Right cardiac atrium (tissue), 5 donors: ENCODE measurements at places on chromosomes 7 and 10.

DNA sequence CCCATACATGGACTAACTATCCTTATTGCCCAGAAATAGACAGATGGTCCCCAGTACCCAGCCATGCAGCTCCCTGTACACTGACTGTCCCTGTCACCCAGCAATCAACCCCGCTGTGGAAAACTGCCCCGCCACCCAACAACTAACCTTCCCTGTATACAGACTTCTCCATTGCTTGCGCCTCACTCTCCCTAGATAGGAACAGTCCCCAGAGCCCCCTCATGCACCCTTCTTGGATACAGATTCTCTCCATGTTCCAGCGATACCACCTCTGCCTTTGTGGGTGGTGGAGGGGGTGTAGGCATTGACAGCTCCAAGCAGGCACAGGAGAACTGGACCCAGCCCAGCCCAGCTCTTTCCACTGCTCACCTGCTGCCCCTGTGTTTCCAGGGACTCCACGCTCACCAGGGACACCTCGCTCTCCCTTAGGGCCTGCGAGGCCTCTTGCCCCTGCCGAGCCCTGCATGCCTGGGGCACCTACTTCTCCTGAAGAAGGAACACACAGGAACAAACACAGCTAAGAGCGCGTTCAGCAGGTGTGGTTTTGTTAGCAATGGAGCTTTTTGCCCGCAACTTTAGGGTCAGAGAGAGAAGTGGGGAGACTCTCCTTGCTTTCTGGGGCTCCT is 7.2 kb downstream of the SFTPD start:
- no peak for DNase-seq

GRCh38 chr10:113091920-113092319 is 141.9 kb downstream of the TCF7L2 start:
- DNase-seq: no peak

GRCh38 chr7:12719141-12719919 is 31.9 kb downstream of the ARL4A start:
- no peak for DNase-seq

DNA sequence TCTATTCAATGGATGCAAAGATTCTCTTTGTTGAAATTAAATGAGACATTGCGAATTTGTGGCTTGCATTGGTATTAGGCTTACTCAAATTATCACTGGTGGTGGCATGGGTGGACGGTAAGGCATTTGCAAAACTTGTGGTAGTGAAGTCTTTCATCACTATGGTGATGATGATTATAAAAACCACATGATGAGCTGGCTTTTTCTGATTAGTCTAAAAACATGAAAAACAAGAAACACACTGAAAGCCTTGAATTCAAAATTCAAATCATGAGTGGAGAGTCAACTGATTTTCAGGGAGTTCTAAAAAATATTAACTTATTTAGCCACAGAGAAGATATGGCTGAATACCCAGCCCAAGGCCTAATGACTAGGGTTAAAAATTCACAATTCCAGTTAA is 99.8 kb upstream of the HGF start:
- DNase-seq: no peak

DNA sequence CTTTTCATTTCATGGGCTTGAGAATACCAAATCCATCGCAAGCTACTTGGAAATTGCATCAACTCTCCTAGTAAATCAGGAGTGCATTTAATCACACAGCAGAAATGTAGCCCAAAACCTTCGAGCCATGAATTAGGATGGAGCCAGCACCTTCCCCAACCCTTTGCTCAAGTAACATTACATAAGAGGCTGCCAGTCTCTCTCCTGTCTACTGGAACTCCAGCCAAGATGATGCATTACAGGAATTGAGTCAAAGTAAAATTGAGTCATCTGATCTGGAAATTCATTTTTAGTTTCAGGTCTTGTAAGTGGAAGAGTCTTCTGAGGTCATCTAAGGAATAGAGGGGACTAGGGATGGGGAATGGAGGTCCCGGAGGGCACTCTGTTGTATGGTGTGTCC is 69.7 kb upstream of the FHIP2A start:
- no peak for DNase-seq

- DNase-seq: no peak
Observed at GRCh38 chr10:92175164-92175563, 115.7 kb downstream of the CPEB3 start.

GRCh38 chr10:117559712-117560111 is 17.2 kb downstream of the EMX2 start:
- no peak for DNase-seq

DNA sequence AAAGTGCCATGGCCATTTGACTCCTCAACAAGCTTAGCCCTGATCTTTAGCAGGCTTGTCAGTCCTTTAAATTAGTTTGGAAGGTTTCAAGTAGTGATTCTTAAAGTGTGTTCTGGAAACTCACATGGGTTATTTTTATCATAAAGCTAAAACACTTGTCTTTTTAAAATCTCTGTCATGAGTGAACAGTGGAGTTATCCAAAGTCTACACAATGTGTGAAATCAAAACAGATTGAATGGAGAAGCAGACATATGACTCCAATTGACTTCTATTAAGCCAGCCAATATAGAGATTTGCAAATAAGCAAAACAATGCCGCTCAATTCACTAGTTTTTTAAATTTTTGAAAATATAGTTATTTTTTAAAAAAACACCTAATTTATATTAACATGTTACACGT is 53.3 kb upstream of the SORCS3 start:
- no peak for DNase-seq

DNA sequence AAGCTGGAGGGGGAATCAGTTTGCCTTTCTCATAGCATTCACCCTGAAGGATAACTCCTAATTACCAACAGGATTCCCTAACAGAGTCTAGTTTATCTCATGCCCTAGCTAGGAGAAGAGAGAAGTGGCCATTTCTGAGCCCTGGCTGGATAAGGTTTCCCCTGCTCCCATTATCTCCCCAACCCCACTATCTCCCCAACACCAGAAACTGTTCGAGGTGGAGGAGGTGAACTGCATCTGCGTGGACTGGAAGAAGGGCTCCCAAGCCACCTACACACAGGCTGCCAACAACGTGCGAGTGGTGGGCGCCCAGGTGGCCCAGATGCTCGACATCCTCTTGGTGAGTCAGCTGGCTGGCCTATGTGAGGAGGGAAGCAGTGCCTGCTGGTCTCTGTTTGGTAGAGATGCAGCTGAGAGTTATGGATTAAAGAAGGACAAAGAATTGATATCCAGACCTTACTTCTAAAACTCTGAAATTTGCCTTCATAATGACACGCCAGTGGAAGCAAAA is 3.8 kb downstream of the PNLIPRP1 start:
- DNase-seq: no peak

GRCh38 chr7:38973760-38974159 is 3.9 kb upstream of the POU6F2 start:
- no peak for DNase-seq
